Diencephalon (tissue), 1 donor: ENCODE measurements at places on chromosomes 13 and 19. TPM values are rescaled to one million over a fixed set of nuclear protein-coding genes. Genes with fewer than 3 reads are reported as not detected.

Gene SPINT2
- total RNA-seq, result 183 TPM

Gene ZNF492
- 4.4 TPM for total RNA-seq

Gene KRTDAP
- not detected for total RNA-seq

Gene TJP3
- total RNA-seq, result 1.2 TPM

Gene SMAD9
- 16.6 TPM for total RNA-seq

Gene ATP13A1
- 25.4 TPM for total RNA-seq

Gene GNG7
- total RNA-seq, result 26.8 TPM

Gene CBARP
- 12.9 TPM for total RNA-seq

Gene ATP1A3
- total RNA-seq, result 423 TPM

Gene ARRDC5
- not detected for total RNA-seq

Gene GRIN3B
- 0.69 TPM for total RNA-seq

Gene POU4F1
- total RNA-seq, result 0.69 TPM

Gene TEX29
- total RNA-seq, result not detected

Gene LDLR
- 29.8 TPM for total RNA-seq

Gene PDE4C
- total RNA-seq, result 3.9 TPM

Gene CPT1C
- 54.4 TPM for total RNA-seq

Gene TMEM150B
- not detected for total RNA-seq

Gene KLK14
- not detected for total RNA-seq

Gene NKPD1
- 0.69 TPM for total RNA-seq

Gene IFT88
- 36.0 TPM for total RNA-seq

Gene PLPPR3
- 125 TPM for total RNA-seq

Gene FPR2
- total RNA-seq, result 0.92 TPM

Gene C19orf67
- total RNA-seq, result not detected

Gene EHD2
- 1.8 TPM for total RNA-seq

Gene CGB5
- not detected for total RNA-seq

Gene NMRK2
- not detected for total RNA-seq

Gene EID2B
- 23.1 TPM for total RNA-seq

Gene KIR2DL4
- total RNA-seq, result not detected

Gene MAB21L1
- 6.9 TPM for total RNA-seq

Gene ETV2
- 0.46 TPM for total RNA-seq

Gene FFAR3
- total RNA-seq, result 0.23 TPM

Gene PROZ
- total RNA-seq, result not detected

Gene DAZAP1
- 27.2 TPM for total RNA-seq

Gene ZFP14
- total RNA-seq, result 42.2 TPM

Gene CBLC
- total RNA-seq, result 0.23 TPM

Gene ZNF136
- 24.7 TPM for total RNA-seq

Gene ATP4B
- 0.23 TPM for total RNA-seq

Gene CPB2
- total RNA-seq, result not detected

Gene TUBA3C
- not detected for total RNA-seq

Gene ZNF583
- total RNA-seq, result 44.5 TPM

Gene SIGLEC11
- total RNA-seq, result 0.23 TPM

Gene ZNF653
- 19.6 TPM for total RNA-seq

Gene TMEM259
- 40.8 TPM for total RNA-seq

Gene ZNF625
- 24.5 TPM for total RNA-seq

Gene KMT2B
- 6.2 TPM for total RNA-seq

Gene WTIP
- total RNA-seq, result 21.0 TPM

Gene C19orf85
- not detected for total RNA-seq

Gene DCLK1
- 391 TPM for total RNA-seq

Gene MIA
- 1.6 TPM for total RNA-seq

Gene PEAK3
- not detected for total RNA-seq

Gene CAPNS1
- total RNA-seq, result 138 TPM

Gene DHX34
- 12.5 TPM for total RNA-seq
